Activated T-cell treated with anti-CD3 and anti-CD28 coated beads, Interleukin-2, amount 50 U/mL, for 1 hour (primary cell): ENCODE measurements at places on chromosomes 11 and 22.

GRCh38 chr11:64777449-64778222, 706 bp downstream of the SF1 start:
- DNase-seq = peak; percentile 84

DNA sequence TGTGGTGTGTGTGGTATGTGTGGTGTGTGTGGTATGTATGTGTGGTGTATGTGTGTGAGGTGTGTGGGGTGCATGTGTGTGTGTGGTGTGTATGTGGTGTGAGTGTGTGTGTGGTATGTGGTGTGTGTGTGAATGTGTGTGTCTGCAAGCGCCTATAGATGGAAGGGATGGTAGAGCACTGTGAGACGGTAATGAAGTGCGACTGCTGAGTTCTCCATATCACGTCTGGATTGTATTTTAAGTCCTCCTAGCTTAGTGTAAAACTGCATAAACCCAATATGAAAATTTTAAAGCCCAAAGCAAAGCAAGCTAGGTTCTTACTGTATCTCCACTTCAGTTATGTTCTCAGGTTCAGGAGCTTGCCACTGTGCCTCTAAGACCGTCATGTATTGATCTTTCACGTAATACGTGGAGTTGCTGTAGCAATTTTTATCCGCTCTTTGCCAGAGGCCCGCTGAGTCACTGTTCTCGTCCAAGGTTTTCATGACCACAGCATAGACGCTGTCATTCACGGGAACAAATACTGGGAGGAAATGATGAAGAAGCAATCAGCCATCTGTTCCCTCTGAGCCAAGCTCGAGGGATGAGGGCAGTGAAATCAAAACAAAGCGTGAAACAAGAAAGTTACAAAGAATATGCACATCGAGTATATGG, 5.5 kb downstream of the PLET1 start:
- DNase-seq = no peak

DNA sequence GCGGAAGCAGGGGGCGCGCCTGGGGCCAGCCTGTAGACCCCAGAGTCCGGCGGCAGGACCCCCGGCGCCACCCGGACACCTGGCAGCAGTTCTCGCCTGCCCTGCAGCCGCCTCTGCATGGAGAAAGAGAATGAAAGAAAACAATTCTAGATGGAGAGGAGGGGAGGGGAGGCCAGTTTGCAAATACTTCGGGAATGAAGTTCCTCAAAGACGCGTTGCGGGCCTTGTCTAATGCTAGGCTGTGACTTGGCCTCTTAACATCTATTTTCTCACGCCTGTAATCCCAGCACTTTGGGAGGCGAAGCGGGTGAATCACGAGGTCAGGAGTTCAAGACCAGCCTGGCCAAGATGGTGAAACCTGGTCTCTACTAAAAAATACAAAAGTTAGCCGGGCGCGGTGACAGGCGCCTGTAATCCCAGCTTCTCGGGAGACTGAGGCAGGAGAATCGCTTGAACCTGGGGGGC, 2.1 kb upstream of the BARX2 start:
- no peak for DNase-seq

- no peak for DNase-seq
Measured at GRCh38 chr22:43832393-43833265, 20.5 kb upstream of the EFCAB6 start.

GRCh38 chr11:70611821-70612220, 213.5 kb downstream of the CTTN start:
- no peak for DNase-seq

DNA sequence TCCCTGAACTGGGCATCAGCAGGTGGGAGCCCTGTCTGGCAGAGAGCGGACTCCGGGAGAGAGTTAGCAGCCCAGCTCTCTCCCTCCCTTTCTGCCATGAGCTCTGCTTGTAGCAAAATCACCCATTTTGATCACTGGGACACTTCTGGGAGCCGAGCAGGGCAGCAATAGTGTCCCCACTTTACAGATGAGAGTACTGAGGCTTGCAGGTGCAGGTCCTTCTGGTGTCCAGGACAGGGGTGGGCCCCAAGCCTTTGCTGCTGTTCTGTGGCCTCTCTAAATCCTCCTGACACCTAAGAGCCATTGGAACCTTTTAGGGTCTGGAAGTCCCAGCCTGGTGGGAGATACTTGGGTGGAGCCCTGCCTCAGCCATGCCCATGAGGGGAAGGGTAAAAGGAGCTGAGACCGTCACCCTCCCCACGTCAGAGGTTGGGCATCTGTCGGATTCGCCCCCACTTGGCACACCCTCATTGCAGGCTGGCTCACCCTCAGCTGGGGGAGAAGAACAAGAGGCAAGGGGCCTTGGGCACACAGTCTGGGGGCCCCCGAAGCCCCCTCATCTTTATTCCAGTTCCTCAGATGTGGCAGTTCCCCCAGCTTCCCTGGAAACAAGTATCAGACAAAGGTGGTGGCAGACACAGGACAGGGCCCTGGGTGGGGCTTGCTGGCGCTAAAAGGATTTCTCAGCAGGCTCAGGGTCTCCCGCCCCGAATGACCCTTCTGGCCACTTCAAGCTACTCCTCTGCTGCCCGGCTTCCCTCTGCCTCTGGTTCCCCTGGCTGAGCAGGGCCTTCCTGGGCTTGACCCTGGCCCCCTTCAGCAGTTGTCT, 4.5 kb downstream of the RIN1 start:
- DNase-seq = no peak
